ENCODE measurements at places on chromosomes 16 and 17.

- peak overlapping the region; percentile 83 for H3K4me3 ChIP-seq
- H3K36me3 ChIP-seq, result peaks cover 6% of the 10 kb centered on the region
Measured at GRCh38 chr17:48907713-48908046, 527 bp upstream of the UBE2Z start.

DNA sequence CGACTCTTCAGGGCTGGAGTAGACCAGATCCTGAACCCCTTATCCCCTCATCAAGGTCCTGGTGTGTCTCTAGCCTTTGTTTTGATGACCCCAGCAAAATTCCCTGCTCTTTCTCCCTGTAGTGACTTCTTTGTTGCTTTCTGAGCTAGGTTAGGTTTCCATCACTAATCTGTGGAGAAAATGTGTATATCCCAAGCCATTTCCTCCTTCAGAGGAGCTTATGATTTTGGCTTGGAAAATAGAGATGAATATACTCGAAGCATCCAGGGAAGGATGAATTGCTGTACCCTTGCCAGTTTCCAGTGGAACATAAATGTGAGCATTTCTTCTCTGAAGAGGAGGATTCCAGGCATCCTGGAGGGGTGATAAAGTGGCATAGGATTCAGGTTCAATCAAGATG lies 55.8 kb downstream of the KSR1 start:
- H3K36me3 ChIP-seq, result no peaks in the 10 kb centered on the region
- H3K4me3 ChIP-seq, result no peak overlapping the region
- no peak overlapping the region for H3K27ac ChIP-seq

DNA sequence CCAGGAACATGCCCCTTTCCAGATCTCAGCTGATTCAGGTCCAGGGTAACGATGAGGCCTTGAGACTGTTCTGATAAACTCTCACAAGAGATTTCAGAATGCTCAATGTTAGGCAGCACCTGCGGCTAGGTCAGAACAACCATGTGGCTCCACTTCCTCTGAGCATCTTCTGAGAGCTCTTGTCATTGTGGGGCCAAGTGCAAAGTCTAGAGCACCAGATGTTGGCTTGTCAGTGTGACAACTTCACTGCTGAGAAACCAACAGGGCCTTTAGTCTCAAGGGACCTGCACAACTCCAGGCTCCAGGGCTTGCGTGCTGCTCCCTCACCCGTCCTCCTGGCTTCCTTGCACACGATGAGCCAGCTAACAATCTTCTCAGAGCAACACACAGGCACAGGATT lies 29.0 kb downstream of the FCSK start:
- H3K36me3 ChIP-seq, result peaks cover 36% of the 10 kb centered on the region
- H3K4me3 ChIP-seq, result no peak overlapping the region
- H3K27me3 ChIP-seq, result no peaks in the 10 kb centered on the region
- H3K4me1 ChIP-seq, result no peaks in the 10 kb centered on the region
- H3K27ac ChIP-seq, result no peak overlapping the region
- DNase-seq, result no peak

DNA sequence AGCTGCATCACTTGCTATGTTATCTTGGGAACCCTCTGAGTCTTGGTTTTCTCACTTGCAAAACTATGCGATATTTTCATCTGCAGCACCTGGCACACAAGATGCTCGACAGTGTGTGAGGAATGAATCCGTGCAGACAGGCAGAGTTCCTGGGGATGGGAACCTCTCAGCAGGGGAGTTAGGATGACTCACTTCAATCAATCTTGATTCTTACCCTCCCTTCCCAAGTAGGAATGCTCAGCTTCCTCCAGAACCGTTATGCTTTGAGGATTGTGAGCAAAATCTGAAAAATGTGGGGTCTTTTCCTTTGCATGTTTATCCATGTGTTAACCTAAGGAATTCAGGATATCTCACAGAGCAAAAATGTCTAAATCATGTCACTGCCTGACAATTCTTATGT lies 68.9 kb upstream of the HNF1B start:
- H3K27ac ChIP-seq, result no peak overlapping the region
- H3K4me1 ChIP-seq, result no peaks in the 10 kb centered on the region
- H3K27me3 ChIP-seq, result no peaks in the 10 kb centered on the region
- H3K4me3 ChIP-seq, result no peak overlapping the region

GRCh38 chr17:68439656-68440290 lies 17.5 kb downstream of the WIPI1 start:
- no peaks in the 10 kb centered on the region for H3K27me3 ChIP-seq
- no peak overlapping the region for H3K27ac ChIP-seq
- no peaks in the 10 kb centered on the region for H3K36me3 ChIP-seq
- DNase-seq, result no peak
- no peaks in the 10 kb centered on the region for H3K4me1 ChIP-seq
- no peak overlapping the region for H3K4me3 ChIP-seq

DNA sequence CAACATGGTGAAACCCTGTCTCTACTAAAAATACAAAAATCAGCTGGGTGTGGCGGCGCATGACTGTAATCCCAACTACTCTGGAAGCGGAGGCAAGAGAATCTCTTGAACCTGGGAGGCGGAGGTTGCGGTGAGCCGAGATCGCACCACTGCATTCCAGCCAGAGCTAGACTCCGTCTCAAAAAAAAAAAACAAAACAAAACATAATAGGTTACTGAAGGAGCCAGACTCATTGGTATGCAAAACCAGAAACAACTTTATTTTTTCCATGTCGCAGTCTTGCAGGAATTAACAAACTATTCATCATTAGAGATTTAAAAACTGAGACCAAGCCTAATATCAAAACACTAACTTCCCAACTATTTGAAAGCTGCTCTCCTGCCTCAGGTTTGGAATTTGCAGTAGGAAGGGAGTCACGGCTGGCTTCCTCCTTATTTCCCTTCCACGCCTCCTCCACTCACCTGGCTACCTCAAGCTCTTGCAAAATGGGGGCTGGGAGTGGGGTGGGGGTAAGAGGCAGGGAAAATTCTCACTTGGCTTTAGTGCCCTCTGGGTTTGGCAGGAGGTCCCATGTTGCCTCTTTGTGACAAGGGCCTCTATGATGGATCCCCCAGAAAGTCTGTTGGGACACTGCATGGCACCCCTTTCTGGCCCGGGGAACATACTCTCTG lies 34.1 kb upstream of the MYH10 start:
- H3K27ac ChIP-seq, result no peak overlapping the region
- no peaks in the 10 kb centered on the region for H3K27me3 ChIP-seq
- H3K4me1 ChIP-seq, result peaks cover 2% of the 10 kb centered on the region
- no peaks in the 10 kb centered on the region for H3K36me3 ChIP-seq

- H3K4me3 ChIP-seq, result no peak overlapping the region
- no peak for DNase-seq
- H3K36me3 ChIP-seq, result no peaks in the 10 kb centered on the region
- H3K27me3 ChIP-seq, result peaks cover 2% of the 10 kb centered on the region
- no peaks in the 10 kb centered on the region for H3K4me1 ChIP-seq
- no peak overlapping the region for H3K27ac ChIP-seq
Measured at GRCh38 chr17:9177212-9177611, 155.9 kb downstream of the NTN1 start.

DNA sequence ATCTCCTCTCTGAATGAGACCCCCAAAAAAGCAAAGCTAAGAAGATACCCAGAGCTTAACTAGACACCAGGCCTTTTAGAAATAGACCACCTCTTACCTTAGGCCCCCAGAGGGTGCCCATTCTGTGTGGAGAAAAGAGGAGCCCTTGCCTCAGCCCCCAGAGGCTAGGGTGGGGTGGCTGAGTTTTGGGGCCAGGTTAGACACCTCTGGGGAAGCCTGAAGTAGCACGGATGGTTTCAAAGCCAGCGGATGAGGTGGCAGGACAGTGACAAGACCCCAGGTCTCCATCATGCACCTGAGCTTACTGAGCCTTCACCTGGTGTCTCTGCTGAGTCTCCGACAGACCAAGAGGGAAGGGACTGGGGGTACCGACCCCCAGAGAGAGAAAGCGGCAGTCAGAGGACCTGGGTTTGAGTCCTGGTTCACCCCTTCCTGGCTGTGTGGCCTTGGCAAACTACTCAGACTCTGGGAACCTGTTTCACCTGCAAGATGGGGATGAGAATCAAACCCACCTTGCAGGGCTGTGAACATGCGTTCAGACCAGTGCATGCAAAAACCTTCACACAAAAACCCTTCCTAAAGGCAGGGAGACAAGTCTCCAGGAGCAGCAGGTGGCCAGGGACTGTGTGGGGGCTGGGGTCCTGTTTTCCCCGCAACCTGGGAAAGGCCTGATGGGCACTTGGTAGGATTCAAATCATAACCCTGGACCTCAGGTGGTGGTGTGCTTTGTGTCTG lies 7.7 kb downstream of the SCGB1C2 start:
- H3K27ac ChIP-seq, result no peak overlapping the region
- no peaks in the 10 kb centered on the region for H3K36me3 ChIP-seq
- no peak for DNase-seq
- no peak overlapping the region for H3K4me3 ChIP-seq
- H3K27me3 ChIP-seq, result peaks cover 9% of the 10 kb centered on the region

- peaks cover 7% of the 10 kb centered on the region for H3K36me3 ChIP-seq
- no peaks in the 10 kb centered on the region for H3K27me3 ChIP-seq
- peak overlapping the region; percentile 84 for H3K4me3 ChIP-seq
- no peak for DNase-seq
Measured at GRCh38 chr17:48892940-48893645, 506 bp downstream of the ATP5MC1 start.

DNA sequence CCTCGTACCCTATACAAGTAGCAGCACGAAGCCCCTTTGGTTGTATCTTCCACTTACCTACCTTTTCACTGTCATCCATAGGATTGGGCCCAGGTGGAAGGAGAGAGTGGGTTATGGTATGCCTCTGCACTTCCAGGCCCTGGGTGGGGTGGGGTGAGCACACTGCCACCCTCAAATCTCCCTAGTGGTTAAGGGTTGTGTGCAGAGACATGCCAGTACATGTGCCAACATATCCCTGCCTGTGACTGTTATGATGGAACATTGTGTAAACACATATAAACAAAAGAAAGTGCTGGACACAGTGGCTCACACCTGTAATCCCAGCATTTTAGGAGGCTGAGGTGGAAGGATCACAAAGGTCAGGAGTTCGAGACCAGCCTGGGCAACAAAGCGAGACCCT lies 11.1 kb downstream of the HROB start:
- H3K27ac ChIP-seq, result no peak overlapping the region
- peaks cover 83% of the 10 kb centered on the region for H3K36me3 ChIP-seq
- no peak for DNase-seq
- H3K4me1 ChIP-seq, result no peaks in the 10 kb centered on the region
- H3K4me3 ChIP-seq, result no peak overlapping the region

DNA sequence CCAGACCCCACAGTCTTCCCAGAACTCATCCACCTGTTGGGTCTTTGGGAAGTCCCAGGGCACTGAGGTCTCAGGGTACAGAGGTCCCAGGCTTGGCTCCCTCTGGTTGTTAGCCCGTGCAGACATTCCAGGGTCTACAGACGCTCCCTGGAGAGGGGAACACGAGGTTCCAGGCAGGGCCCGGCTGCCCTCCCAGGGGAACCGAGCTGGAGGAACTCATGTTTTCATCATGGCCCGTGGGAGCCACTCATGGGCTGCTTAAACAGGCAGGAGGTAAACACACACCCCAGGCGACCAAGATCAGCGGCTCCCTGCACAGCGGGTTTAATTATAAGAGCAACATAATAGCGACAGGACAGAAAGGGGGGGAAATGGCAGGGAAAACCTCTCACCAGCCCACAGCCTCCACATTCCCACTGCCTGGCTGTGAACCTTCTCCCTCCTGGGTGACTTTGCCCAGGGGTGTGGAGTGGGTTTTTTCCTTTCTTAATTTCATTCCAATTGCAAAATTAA lies 36.5 kb downstream of the TRARG1 start:
- no peak overlapping the region for H3K27ac ChIP-seq
- H3K4me1 ChIP-seq, result peaks cover 10% of the 10 kb centered on the region
- H3K27me3 ChIP-seq, result peaks cover 10% of the 10 kb centered on the region

GRCh38 chr17:21380659-21381058 lies 4.5 kb downstream of the KCNJ12 start:
- peaks cover 10% of the 10 kb centered on the region for H3K27me3 ChIP-seq
- no peak overlapping the region for H3K27ac ChIP-seq
- H3K36me3 ChIP-seq, result peaks cover 3% of the 10 kb centered on the region
- H3K4me1 ChIP-seq, result peaks cover 26% of the 10 kb centered on the region
- no peak overlapping the region for H3K4me3 ChIP-seq

- no peak overlapping the region for H3K27ac ChIP-seq
- H3K27me3 ChIP-seq, result no peaks in the 10 kb centered on the region
- no peaks in the 10 kb centered on the region for H3K4me1 ChIP-seq
- peaks cover 22% of the 10 kb centered on the region for H3K36me3 ChIP-seq
- no peak for DNase-seq
- H3K4me3 ChIP-seq, result no peak overlapping the region
Measured at GRCh38 chr17:78040440-78041385, 82.2 kb downstream of the TNRC6C start.

DNA sequence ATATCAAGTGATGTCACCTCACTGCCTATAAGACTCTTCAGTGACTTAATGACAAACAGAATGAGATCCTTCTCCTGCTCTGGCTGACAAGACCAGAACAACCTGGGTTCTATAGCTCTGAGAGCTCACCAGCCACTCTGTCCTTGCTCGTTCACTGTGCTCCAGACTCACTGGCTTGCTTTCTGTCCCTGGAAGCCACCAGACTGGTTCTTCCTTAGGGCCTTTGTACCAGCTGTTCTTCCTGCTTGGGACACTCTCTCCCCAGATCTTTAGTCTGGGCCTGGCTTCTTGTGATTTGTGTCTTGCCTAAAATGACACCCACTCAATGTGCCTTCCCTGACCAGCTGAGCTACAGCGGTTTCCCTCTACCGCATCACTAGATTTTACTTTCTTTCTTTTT lies 76.1 kb downstream of the FTO start:
- H3K4me1 ChIP-seq, result peaks cover 5% of the 10 kb centered on the region
- no peaks in the 10 kb centered on the region for H3K36me3 ChIP-seq
- DNase-seq, result no peak
- H3K27me3 ChIP-seq, result no peaks in the 10 kb centered on the region
- H3K4me3 ChIP-seq, result no peak overlapping the region

- H3K27me3 ChIP-seq, result no peaks in the 10 kb centered on the region
- DNase-seq, result no peak
- H3K27ac ChIP-seq, result peak overlapping the region; percentile 64
- peaks cover 8% of the 10 kb centered on the region for H3K36me3 ChIP-seq
- H3K4me1 ChIP-seq, result peaks cover 25% of the 10 kb centered on the region
Measured at GRCh38 chr17:28370744-28371103, 617 bp upstream of the VTN start.

GRCh38 chr16:962366-962765 lies 8.4 kb downstream of the LMF1 start:
- DNase-seq, result no peak
- no peak overlapping the region for H3K4me3 ChIP-seq
- H3K4me1 ChIP-seq, result peaks cover 2% of the 10 kb centered on the region
- no peaks in the 10 kb centered on the region for H3K27me3 ChIP-seq
- H3K36me3 ChIP-seq, result peaks cover 18% of the 10 kb centered on the region

GRCh38 chr17:80222376-80223141 lies 2.3 kb downstream of the SLC26A11 start:
- H3K27ac ChIP-seq, result no peak overlapping the region
- no peak for DNase-seq
- H3K36me3 ChIP-seq, result peaks cover 18% of the 10 kb centered on the region
- peaks cover 10% of the 10 kb centered on the region for H3K4me1 ChIP-seq

Measured in neuronal stem cell (in vitro differentiated cells).